AG10803 (cell line): ENCODE measurements at places on chromosomes 12 and 14.

DNA sequence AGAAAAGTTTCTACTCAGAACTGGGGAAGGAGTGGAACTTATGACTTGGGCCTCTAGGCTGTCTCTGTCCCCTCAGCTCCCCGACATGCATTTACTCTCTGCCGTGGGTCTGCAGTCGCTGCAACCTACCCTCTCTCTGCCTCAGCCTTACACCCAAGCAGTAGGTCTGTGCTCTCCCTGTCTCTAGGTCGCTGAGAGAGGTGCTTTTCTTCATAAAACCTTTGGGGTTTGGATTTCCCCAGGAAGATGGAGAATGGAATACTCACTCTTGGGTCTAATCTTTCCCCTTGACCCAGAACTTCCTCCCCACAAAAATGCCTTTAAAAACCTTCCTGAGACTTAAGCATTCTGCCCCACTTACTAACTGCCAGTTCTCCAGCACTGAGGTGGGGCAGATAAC is 12.9 kb downstream of the GPR84 start:
- DNase-seq, result no peak

DNA sequence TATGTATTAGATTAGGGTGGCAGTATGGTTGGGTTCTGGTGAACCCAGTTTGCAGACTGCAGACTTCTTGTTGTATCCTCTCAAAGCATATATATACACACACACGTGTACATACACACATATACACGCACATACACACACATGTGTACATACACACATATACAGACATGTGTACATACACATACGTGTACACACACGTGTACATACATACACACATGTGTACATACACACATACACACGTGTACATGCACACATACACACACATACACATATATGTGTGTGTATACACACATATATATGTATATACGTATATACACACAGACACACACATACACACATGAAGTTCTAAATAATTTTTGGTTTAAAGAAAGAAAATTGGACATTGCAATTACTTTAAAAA is 780.2 kb downstream of the FLRT2 start:
- no peak for DNase-seq

DNA sequence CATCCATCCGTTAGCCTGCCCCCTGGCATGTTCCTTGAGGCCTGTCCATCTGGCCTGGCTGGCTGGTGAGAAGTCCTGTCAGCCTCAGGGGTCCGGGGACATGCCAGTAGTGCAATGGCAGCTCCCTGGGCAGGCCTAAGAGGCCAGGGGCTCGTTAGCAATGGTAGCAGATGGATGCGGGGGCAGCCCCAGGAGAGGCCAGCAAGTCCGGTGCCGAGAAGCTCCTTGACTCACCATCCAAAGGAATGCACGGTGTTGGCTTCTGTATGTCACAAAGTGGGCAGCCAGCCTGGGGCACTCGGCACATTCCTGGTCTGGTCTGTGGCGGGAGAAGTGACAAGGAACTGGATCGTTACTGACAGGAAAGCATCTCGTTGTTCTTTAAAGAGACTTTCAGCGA is 319.9 kb downstream of the CACNA1C start:
- DNase-seq, result peak; percentile 38

DNA sequence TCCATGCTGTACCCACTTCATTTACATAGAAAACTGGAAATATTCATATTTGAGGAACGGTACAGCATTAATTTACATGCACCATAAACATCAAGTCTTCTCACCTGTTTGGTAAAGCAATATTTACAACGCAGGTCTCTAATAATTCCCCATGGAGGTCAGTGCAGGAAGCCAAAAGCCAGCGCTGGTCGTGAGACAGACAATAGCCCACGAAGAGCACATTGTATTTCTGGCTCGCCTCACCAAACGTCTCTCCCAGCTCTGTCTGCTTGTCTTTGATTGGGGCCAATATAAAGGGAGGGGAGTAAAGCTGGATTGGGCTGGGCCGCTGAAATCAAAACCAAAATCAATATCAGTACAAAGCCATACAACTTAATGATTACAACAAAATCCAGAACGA is 302.1 kb downstream of the MED13L start:
- DNase-seq, result no peak

DNA sequence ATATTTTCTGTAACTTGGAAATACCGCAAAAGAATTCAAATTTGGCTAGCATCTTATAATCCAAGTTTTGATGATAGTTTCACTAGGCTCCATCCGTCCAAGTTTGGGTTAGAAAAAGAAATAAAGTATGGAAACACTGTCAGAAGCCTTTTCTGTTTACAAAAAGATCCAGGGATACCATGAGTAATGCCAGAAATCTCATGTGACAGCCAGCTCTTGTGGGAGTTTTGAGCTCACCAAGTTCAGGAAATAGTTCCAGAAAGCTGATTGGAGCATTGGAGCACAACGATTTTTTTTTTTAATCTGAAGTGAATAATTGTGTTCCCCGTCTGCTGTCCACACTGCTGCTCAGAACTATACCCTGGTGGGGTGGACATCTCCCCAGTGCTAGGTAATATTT is 229.7 kb upstream of the NPAS3 start:
- peak; percentile 94 for DNase-seq

DNA sequence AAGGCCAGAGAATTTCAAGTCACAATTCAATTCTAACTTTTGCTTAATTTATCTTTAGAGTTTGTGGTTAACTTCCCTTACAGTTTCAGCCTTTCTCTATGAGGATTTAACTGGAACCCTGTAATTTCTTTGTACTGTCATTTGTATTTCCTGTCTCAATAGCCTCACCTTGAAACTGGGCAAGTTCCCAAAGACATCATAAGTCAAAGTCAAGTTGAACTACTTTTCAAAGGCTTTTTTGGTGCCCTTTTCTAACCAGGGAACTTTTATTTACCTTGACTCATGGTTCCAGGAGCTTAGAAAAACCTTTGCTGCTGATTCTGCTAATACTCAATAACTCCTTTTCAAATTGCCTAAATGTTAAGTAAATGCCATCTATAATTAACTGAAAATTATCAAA is 200.8 kb upstream of the KRR1 start:
- DNase-seq, result no peak
